ENCODE measurements at places on chromosomes 2 and 18.

- no peak for DNase-seq
Observed at GRCh38 chr2:112722816-112723546, 2.2 kb downstream of the NT5DC4 start.

- no peak for DNase-seq
Observed at GRCh38 chr18:44828080-44828479, 147.4 kb downstream of the SETBP1 start.

DNA sequence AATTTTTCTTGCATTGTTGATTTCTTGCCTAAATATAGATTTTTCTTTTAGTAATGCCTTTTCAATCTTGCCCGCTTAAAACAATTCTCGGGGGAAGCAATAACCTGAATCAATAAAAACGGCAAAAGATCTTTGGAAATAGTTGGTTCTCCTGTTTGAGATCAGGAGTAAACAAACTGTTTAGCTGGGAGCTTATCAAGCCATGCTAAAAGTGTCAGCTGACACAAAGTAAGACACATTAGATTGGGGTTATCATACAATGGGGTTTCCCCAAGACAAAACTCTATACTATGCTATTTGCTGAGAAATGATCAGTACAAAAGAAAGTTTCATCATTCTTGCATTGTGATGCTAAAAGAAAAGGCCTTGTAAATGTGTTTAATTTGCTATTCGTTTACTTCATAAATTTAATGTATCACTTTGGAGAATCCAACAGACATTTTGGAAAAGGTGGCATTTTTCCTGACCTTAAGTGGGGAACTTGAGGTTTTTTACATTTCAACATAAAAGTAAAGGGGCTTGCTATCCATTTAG lies 46.5 kb downstream of the ATIC start:
- peak; percentile 50 for DNase-seq

- DNase-seq = no peak
Observed at GRCh38 chr2:236164925-236165841, 3.0 kb downstream of the GBX2 start.

DNA sequence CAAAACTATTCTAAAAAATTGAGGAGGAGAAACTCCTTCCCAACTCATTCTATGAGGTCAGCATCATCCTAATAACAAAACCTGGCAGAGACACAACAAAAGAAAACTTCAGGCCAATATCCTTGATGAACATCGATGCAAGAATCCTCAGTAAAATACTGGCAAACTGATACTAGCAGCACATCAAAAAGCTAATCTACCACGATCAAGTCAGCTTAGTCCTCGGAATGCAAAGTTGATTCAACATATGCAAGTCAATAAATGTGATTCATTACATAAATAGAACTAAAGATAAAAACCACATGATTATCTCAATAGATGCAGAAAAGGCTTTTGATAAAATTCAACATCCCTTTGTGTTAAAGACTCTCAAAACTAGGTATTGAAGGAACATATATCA lies 63.1 kb downstream of the EHBP1 start:
- DNase-seq = peak; percentile 46

GRCh38 chr2:32172870-32173269 lies 7.2 kb downstream of the SLC30A6 start:
- DNase-seq = no peak

DNA sequence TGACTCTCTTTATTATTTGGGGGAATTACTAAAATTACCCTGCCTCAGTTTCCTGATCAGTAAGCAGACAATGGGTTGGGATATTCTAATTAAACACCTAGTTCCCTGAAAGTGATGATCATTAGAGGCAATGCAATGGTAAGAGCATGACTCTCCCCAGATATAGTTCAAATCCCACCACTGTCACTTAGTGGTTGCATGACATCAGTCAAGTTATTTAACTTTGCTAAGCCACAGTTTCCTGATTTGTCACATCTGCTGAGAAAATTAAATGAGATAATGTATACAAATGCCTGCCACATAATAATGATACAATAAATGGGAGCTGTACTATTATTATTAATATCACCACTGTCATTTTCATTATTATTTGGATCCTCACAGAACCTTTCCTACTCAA lies 29.9 kb downstream of the ZEB2 start:
- no peak for DNase-seq

DNA sequence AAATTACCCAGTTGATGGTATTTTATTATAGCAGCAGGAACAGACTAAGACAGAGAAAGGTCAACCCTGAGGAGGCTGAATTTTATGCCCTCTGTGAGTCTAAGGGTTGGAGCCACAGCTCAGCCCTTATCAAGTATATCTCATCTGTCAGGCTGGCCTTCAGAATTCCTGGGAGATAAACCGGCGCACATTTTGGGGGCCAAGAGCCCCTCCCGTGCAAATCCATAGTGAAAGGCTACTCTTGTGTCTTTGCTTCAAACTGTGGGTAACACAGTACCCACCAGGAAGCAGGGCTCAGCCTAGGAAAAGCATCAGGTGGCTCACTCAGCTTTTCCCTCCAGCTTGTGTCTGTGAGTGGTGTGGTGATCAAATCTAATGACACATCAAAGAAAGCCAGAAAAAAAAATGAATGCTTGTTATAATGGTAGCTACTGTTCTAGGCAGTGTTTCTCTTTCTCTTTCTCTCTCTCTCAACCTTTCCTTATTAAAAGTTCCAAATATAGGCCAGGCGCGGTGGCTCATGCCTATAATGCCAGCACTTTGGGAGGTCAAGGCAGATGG lies 25.0 kb upstream of the ASXL2 start:
- DNase-seq = no peak

- peak; percentile 47 for DNase-seq
Observed at GRCh38 chr2:227411990-227412350, 24.2 kb upstream of the SCYGR1 start.

DNA sequence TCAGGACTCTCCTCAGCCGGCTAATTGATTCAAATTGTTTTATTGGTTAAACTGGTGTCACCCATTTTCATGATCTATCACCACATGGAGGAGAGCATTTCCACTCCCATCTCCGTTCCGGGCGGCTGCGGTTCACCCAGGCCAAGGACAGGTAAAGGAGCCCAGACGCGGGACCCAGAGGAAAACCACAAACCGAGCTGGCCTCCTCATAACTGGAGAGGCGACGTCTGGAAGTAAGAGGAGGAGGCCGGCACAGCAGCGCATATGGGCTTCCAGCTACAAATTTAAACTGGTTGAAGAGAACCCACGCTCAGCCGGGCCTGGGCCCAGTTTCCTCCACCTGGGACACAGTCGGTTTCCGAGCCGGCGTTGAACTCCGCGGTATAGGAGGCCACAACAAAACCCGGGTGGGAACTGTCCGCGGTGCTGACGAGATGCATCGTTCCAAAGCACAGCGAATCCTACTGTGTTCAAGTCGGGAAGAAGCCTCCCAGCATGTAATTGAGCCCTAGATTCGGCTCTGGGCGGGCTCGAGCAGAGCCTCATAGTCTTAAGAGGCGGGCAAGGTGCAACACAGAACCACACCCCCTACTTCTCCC lies 3.0 kb upstream of the SKOR2 start:
- no peak for DNase-seq

DNA sequence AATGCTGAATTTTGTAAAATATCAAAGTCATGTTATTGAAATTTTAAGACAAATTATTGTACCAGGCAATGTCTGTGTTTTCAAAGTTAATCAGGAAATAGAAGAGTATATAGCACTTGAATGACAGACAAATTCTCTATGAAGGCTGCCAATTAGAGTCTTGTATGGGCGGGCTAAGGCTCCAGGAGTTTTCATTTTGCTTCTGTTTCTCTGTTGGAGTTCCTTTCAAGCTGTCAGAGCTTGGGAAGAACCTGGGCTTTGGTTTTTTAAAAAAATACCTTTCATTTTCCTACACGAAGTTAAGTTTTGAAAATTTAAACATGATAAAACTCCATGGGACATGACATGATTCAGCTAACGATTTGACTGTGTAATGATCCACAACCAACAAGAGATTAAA lies 339.0 kb upstream of the KCNH7 start:
- no peak for DNase-seq

- peak; percentile 36 for DNase-seq
Observed at GRCh38 chr2:213125646-213126347, 25.6 kb downstream of the IKZF2 start.

DNA sequence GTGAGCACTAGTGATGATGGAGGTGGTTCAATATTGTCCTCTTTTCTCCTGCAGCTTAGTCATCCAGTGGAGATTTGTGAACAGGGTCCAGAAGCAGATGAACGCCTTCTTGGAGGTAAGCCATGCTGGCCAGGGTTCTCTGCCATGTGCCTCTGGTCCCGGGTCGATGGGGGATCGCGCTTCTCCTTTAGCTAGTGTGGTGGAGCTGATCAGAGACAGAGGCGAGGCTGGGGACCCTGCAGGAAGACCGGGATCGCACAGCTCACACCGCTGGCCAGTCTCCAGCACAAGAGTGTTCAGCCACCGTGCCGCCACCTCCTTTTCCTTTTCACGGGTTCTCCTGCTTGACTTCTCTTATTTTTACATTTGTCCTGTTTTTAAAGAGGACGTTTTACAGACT lies 243.4 kb downstream of the ALPK2 start:
- no peak for DNase-seq

DNA sequence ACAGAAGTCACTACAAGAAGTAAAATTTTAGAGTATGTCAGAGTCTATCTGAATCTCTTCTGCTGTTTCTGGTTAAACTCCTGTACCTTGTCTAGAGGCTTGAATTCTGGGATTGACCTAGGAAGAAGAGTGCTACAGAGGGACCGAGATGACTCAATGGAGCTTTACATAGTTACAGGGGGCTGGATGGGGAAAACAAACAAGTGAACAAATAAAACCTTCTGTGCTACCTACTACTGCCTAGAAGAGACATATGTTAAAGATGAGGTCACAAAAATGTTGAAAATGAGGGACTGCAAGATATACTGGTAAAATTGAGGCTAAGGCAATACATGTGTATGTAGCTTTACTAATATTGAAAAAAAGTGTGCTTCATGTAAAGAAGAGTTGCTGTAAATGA lies 265.4 kb upstream of the TFPI start:
- no peak for DNase-seq

DNA sequence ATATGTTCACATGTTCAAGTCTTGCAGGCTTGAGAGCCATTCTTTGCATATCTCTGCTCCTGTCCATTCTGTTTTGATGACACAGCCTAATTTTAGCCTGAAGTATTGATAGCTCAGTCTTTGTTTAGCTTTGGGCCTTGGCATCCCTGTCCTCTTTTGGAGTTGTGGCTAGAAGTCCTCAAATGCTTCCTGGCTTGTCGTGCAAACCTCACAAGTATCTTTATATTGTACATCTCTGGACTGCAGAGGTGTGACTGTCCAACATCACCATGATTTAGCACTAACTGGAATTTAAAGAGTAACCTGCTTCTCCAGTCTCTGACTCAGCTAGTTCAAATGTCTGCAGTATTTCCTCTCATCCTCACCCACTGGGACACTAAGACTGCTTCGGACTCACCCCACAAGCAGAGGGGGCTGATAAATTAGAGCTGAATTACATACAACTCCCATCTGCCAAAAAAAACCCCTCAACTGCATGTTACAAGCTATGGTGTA lies 11.7 kb downstream of the PFN4 start:
- DNase-seq = no peak

DNA sequence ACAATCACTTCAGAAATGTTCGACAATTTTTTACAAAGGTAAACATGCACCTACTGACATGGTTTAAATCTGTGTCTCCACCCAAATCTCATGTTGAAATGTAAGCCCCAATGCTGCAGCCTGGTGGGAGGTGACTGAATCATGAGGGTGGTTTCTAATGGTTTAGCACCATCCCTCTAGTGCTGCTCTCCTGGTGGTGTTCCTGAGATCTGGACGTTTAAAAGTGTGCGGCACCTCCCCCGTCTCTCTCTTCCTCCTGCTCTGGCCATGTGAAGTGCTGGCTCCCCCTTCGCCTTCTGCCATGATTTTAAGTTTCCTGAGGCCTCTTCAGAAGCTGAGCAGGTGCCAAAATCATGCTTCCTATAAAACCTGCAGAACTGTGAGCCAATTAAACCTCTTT lies 28.3 kb downstream of the MAP3K2 start:
- DNase-seq = no peak

DNA sequence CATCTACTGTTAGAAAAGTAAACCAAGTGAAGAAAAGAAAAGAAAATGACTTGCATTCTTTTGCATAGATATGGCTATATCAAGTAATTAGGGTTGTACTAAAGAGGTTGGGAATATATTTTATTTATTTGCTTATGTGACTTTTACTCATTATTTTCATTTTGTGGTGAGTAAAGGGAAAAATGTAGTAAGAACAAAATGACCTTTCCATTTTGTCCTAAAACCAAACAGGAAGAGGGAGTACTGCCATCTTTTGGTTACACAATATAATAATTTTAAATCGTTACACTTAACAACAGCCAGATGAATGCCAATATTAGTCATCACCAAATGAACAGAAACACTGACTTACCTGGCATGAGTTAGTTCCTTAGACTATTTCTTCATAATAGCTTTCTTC lies 47.3 kb upstream of the NDUFV2 start:
- peak; percentile 70 for DNase-seq

DNA sequence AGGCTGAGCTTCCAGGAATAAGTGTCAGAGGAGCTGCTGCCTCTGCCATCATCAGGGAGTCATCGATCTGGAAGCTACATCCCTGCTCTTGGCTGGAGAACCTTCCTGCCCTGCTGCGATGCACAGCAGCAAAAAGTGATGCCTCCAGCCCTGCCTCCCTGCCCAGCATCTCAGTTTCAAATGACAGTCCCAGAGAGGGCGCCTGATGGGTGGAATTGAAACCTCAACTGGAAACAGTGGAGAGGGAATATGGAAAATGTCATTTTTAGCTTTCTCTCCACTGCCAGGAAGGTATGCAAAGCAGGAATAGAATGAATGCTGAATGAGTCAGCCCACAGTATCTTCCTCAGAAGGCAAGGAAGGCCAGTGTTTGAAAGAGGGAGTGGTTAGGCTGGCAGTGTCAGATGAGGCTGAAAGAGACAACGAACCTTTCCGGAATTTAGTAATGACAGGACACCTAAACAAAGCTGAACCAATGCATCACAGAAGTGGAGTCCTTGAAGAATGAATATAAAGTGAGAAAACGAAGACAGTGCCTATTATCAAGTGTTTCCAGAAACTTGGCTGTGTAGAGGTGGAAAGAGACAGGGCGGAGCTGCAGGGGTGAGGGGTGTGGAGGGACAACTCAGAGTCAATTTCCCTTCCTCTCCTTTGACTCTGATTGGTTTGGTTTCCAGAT lies 153.9 kb upstream of the NDUFV2 start:
- DNase-seq = peak; percentile 89

- DNase-seq = no peak
Observed at GRCh38 chr2:202589582-202589949, 45.2 kb upstream of the FAM117B start.

DNA sequence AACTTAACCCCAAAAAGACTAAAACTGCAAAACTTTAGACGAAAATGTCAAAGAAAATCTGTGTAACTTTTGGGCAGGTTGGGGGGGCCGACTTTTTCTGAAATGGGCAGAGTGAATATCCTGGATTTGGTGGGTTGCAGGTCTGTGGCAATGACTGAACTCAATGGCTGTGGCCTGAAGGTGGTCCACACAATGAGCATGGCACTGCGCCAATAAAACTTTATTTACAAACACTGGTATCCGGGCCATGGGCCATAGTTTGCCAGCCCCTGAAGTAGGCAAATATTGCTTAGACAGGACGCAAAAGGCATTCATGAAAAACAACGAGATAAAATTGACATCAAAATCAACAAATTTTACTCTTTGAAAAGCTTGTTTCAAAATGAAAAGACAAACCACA lies 66.2 kb downstream of the RTP5 start:
- DNase-seq = no peak

Measured in foreskin fibroblast (primary cell).